ENCODE measurements at places on chromosomes 5 and 9.

GRCh38 chr5:26843677-26844076 is 194.7 kb downstream of the CDH9 start:
- DNase-seq = no peak

GRCh38 chr5:42858031-42858643 is 46.4 kb upstream of the SELENOP start:
- DNase-seq = no peak

DNA sequence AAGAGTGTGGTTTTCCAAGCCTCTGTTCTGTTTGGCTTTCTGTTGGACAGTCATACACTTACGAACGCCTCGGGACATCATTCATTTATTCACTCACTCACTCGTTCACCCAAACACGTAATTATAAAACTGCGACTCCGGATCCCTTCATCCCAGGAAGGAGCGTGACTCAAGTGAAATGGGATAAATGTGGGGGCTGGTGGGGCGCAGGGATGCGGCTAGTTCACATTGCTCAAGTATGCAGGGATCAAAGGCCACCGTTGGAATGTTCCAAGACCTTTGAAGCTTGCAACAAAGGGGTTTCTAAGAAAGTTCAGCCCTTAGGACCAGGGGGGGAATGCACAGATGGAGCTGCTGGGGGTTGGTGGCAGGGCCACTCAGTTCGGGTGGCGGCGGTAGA is 64.2 kb downstream of the CFAP77 start:
- DNase-seq = no peak

GRCh38 chr5:154737667-154738320 is 17.4 kb upstream of the LARP1 start:
- no peak for DNase-seq

- DNase-seq = no peak
These were observed 79.3 kb upstream of the PRLR start for GRCh38 chr5:35309365-35310130.

- DNase-seq = no peak
These were observed 13.7 kb downstream of the TUT7 start for GRCh38 chr9:86340356-86341006.

DNA sequence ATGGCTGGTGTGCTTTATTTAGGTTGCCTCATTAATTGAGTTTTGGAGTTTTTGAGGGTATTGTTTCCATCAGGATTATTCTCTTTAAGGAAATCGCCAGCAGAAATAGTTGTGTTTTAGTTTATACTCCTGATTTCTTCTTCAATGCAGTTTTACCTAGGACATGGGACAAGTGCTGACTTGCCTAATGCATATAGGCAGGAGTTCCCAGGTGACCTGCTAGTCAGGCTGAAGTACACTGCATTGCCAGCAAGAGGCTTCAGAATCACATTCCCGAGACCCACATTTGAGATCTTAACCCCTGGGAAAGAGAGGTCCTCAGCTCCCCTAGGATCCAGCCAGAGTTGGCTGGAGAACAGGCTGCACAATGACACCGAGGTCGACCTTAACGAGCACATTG is 1.5 kb upstream of the OR1N2 start:
- DNase-seq = no peak

- DNase-seq = no peak
These were observed 484.6 kb downstream of the SLCO4C1 start for GRCh38 chr5:101811466-101811865.

- DNase-seq = no peak
These were observed 43.8 kb upstream of the DAB2IP start for GRCh38 chr9:121607434-121608167.

DNA sequence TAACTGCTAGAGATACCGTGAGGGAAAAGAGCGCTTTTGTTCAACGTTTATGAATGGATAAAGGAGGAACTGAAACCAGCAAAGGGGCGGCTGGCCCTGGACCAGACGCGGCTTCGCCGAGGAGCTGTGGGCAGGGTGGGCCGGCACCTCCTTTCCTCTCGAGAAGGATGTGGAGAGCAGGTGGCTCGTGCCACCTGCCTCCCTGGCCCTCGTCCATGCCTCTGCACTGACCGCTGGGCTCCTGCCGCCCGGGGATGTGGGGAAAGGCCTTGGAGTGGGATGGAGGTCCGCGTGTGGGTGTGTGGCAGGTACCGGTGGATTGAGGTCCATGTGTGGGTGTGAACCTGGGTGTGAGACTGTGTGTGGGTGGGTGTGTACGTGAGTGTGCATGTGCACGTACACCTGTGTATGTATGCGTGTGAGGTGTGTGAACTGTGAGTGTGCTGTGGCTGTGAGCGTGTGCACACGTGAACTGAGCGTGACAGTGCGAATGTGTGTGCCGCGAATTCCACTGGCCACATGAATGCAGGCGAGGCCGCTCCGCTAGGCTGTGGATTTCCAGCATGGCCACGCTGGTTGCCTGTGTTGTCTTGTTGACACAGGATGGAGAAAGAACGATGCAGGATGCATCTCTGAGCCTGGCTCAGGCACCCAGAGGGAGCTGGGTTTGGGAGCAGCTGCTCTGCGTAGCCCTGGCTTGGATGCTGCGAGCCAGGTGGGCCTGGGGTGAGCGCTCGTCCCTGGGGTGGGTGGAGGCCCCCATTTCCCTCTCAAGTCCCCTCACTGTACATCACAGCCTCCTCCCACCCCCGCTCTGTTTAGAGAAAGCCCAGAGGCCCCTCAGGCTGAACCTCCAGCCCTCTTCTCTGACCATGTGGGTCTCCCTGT is 4.4 kb upstream of the CEP72 start:
- DNase-seq = no peak

DNA sequence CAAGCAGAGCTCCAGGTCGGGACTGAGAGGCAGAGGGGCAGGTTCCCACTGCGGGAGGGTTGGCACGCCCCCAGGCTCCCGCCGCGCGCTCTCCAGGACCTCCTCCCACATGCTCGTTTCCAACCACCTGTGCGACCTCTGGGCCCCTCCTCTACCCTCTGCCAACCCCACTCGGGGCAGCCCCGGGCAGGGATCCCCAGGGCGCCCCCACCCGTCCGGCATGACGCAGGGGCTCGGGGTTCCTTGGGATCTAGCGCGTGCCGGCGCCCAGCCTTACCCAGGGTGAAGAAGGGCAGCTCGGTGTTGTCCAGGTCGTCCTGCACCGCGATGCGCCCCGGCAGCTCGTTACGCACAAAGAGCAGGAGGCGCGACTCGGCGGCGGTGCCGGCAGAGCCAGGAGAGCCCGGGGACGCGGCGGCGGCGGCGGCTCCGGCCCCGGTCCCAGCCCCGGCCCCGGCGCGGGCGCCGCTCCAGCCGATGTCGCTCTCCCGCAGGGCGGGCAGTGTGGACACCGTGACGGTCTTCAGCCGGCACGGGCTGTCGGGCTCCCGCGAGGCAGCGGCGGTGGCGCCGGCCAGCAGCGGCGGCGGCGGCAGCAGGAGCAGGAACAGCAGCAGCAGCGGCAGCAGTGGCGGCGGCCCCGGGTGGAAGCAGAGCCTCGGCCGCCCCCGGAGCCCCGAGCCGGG is 494 bp downstream of the ASTN2 start:
- no peak for DNase-seq

DNA sequence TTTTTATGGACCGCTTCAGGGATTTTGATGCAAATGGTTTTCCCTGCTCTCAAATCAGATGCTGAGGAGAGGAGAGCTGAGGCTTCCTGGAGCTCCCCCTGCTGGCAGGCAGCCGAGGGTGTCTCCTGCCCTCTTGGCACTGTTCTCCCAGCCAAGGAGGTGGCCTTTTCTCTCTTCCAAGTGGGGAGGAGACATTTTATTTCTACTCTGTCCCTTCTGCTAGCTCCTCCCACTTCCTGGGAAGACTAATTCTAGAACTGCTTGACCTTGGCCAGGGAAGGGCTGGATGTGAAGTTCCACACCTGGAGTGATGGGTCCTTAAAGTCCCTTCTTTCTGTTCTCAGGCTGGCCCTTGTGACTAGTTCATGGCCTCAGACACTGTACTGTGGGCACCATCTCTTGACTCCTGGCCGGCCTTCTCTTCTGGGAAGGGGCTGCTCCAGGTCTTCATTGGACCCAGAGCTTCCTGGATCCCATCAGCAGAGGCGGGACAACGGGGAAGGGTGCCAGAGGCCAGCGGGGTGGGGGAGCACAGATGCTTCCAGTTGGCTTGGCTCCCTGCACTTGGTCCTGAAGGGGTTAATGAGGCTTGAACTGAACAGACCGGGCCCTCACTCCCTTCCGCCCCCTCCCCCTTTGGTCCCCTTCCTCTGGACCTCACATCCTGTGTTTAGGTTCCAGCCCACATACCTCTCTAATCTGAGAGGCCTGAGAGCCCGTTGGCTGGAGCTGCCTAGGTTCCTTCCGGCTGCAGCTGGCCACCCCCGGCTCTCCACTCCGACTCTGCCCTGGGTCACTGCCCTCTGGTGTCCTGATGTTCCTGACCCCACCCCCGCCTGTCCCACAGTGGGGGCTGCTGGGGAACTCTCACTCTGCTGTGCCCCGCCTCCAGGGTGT is 32.1 kb downstream of the PTPA start:
- DNase-seq = peak; percentile 50

GRCh38 chr5:93342563-93343061 is 238.4 kb downstream of the NR2F1-AS1 start:
- no peak for DNase-seq

- DNase-seq = no peak
These were observed 126.8 kb upstream of the MRPS30 start for GRCh38 chr5:44681906-44682305.

DNA sequence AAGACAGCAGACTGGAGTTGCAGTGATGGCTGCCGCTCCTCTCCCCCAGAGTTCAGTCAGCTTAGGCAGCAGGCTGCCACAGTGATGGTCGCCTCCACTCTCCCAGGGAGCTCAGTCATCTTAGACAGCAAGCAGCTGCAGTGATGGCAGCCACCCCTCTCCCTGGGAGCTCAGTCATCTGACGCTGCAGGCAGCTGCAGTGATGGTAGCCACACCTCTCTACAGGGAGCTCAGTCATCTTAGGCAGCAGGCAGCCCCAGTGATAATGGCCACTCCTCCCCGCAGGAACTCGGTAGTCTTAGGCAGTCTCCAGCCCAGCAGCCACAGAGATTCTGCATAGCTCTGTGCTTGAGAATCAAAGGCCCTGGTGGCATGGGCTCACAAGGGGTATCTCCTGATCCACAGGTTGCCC is 582.7 kb downstream of the DTWD2 start:
- DNase-seq = no peak

- no peak for DNase-seq
These were observed 29.9 kb upstream of the UBE2QL1 start for GRCh38 chr5:6418679-6419276.

GRCh38 chr5:38319491-38319890 is 61.1 kb downstream of the EGFLAM start:
- DNase-seq = no peak

DNA sequence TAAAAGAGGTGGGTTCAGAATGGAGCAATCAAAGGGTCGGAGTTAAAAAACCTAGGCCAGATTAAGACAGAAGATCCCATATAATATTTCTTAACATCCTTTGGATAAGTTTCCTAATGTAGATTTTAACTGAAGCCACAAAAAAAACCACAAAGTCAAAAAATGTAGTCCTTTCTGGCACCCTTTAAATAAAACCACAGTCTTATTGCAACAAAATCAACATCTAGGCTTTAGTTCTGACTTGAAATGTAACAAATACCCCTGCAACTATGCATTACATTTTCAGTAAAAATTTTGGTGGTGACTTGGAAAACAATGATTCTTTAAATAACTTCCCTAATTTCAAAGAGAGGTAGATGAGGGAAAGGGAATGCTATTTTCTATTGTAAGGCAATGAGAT is 109.2 kb downstream of the PSAT1 start:
- no peak for DNase-seq

GRCh38 chr5:135662061-135662481 is 83.3 kb upstream of the CXCL14 start:
- no peak for DNase-seq

GRCh38 chr5:139232147-139232724 is 34.1 kb upstream of the SIL1 start:
- DNase-seq = no peak

GRCh38 chr9:37471942-37472684 is 6.9 kb upstream of the ZBTB5 start:
- DNase-seq = no peak

DNA sequence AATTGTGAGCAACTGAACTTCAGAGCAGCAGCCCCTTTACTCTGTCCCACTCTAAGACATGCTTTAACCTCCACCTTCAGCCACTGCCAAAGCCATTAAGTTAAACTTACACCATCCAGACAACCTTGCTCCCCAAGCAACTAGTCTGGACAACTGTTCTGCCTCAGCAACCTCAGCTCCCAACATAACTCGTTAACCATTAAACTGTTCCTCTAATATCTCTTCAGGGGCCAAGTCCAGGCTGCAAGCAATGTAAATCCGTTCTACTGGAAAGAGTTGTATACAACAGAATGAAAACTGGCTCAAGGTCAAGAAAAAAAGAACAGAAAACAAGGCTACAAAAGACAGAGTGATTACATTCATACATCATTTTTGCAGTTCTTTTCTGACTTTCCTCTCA is 131.7 kb upstream of the TARS1 start:
- no peak for DNase-seq

GRCh38 chr9:16057541-16057940 is 504.7 kb downstream of the CCDC171 start:
- no peak for DNase-seq

DNA sequence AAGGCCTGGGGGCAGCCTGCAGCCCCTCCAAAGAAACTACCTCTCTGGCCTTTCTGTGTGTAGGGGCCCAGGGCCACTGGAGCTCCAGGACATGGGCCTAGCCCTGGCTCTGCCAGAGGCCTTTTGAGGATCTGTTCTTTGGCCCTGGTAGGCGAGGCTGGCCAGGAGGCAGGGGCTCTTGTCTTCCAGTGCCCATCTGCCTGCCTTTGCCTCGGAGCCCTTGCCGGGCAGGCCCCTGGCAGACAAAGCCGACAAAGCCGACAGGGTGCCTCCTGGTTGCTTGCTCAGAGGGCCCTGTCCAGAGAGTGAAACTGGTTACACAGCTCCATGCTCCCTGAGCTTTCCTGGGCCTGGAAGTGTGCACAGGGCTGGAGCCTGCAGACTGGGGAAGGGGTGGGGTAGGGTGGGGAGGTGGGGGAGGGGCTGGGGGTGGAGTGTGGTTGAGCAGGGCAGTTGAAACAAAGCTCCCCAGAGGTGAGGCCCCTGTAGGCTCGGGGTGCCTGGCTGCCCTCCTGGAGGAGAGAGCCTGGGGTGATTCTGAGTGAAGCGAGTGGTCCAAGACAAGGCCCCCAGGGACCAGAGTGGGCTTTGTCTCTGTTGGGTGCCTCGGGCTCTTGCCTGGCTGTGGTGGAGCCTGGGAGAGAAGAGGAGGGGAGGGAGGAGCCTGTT is 29.3 kb downstream of the PTPA start:
- DNase-seq = no peak

DNA sequence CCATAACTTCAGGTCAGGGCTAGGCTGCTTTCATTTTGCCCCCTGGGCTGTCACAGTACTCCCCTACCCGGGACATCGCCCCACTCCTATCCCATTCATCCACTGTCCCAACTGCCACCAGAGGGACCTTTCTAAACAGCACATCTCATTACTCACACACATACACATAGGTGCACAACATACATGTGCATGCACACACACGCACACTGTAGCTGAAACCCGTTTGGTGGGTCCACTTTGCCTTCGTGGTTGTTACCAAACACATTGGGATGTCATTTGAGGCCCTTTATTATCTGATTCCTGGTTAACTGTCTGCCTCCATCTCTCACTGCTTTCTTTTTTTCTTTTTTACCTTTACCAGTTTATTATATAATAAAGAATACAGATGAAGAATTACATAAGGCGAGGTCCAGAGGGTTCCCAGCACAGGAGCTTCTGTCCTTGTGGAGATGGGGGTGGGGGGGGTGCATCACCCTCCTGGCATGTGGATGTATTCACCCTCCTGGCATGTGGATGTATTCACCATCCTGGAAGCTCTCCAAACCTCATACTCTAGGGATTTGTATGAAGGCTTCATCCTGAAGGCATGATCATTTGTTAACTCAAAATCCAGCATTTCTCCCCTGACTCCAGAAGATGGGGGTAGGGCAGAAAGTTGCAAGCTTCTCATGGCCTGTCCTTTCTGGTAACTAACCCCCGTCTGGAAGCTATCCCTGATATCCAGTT is 186.0 kb downstream of the GOLPH3 start:
- no peak for DNase-seq

Data from activated CD4-positive, CD25-positive, alpha-beta regulatory T cell (primary cell).